ENCODE measurements at places on chromosomes 1 and 21.

DNA sequence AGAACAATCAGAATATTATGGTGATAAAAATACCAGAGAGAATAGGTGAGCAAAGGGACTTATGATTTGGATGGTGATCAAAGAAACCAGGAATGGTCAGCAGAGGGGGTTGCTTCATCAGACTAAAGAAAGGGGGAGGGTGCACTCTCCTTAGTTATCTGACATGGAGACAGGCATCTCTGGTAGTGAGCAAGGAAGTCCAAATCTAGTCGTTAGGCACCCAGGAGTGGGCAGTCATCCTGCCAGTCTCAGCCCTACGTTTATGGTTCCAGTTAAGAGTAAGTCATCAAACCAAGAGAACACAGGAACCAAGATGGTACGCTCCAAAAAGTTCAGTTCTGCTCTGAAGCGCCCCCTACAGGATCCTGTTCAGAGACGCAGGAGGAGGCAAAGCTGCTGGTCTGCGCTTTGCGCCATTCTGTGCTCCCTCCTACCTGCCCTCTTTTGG is 28.6 kb downstream of the EBNA1BP2 start:
- no peak for DNase-seq

GRCh38 chr1:228120857-228121489 is 11.9 kb upstream of the MRPL55 start:
- DNase-seq = no peak

DNA sequence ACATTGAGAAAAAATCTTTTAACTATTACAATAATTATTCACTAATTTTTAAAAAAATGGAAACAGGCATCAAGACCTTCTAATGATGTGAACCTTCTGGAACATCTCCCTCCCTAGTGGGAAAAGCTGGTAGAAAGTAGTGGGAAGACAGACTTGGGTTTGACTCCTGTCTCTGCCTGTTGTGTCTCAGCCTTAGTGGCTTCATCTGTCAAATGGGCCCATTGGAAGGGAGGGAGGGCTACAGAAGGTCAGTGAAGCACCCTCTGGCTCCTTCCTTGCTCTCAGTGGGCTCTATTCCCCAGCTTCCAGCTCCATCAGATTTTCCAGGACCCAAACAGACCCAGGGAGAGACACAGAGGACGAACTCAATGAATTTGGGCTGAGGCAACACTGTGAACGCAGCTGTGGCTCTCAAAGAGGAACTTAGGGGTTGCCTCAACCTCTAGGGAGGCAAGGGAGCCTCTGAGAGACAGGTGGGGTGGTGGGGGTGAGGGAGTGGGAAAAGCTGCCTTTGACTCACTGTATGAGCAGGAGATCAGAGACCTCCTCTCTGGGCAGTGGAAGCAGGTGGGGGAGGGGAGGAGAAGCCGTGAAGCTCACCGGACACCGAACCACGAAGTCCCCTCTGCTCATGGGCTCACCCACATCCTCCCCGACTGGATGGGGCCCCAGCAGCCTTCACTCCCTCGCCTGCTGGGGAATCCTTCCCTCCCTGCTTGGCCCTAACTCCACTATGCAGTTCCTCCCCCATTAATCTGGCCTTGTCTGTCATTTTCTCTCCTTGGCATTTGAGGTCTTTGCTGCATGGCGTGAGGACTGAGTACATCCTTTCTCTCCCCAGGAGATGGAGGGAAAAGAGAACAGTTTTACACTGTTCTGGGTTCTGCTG is 4.5 kb downstream of the CNR2 start:
- no peak for DNase-seq

DNA sequence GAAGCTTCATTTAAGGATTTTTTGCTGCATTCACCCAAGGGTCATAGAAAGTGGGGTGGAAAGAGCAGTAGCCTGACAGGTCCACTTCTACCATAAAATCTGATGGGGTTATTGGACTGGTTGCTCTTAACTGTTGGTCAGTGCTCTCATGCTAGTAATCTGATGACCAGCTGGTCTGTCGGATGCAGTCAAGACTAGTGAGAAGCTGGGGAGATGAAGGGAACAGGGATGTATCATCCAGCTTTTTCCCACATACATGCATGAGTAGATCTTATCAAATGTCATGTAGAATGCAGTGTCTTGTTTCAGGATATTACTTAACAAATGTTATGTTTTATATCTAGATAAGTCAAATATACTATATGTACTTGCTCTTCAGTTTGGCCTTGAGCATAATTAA is 11.1 kb downstream of the ATP1B1 start:
- DNase-seq = no peak

GRCh38 chr21:42576639-42577038 is 63.0 kb downstream of the SLC37A1 start:
- no peak for DNase-seq
